Right lung (tissue), 10 donors: ENCODE measurements at places on chromosomes 1 and 21. TPM values are rescaled to one million over a fixed set of nuclear protein-coding genes. Genes with fewer than 3 reads are reported as not detected.

Gene CR1
- polyA plus RNA-seq = 0.42 TPM

Gene YBX1
- 496 TPM for polyA plus RNA-seq

Gene MYOC
- polyA plus RNA-seq = 2.8 TPM

Gene RGS8
- polyA plus RNA-seq = not detected

Gene CYP4A22
- polyA plus RNA-seq = not detected

GRCh38 chr1:170864238-170864637, 71.1 kb upstream of the MROH9 start:
- DNase-seq = no peak

DNA sequence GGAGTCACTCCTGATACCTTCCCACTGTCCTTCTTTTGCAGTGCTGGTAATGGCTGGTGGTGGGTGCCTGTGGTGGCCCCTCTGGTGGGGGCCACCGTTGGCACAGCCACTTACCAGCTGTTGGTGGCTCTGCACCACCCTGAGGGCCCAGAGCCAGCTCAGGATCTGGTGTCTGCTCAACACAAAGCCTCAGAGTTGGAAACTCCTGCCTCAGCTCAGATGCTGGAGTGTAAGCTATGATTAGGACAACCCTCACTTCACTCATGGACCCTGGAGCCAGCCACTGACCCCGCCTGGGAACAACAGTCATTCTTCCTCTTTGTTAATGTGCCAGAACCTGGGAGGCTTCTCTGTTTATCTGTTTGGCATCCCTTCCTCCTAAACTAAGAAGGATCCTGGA, 1.1 kb upstream of the ATP8B2 start:
- no peak for DNase-seq

- no peak for DNase-seq
Observed at GRCh38 chr1:53047737-53048736, 14.0 kb upstream of the PODN start.

DNA sequence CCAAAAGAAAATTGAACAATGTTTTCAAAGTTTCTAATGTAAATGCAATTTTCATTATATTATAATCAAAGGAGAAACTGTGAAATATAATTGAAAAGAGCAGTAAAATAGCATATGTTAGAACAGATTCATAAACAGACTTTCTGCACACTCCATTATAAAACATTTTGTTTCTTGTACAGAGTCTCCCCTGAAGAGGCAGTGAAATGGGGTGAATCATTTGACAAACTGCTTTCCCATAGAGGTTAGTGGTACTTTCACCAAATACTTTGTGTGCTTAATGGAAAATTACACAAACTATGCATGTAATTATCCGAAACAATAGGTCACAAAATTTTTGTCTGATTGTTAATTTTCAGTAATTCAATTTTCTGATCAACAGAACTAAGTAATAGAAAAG, 1.9 kb downstream of the RGS18 start:
- DNase-seq = no peak

DNA sequence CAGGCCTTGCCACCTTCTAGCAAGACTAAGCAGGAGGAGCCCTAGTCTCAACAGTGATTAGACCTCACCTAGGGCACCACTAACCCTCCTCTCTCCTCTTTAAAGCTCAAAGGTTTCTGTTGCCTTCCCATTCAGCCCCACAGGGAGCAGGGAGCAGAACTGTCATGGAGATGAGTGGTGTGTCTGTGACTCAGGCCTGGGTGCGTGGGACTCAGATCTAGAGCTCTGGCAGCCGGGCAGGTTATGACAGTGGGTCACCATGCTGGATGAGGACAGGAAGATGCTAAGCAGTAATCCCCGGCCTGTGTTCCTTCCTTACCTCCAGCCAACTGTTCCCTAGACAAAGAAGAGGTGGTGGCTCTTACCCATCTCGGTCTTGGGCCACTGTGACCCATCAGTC, 60.1 kb upstream of the COA6 start:
- no peak for DNase-seq

DNA sequence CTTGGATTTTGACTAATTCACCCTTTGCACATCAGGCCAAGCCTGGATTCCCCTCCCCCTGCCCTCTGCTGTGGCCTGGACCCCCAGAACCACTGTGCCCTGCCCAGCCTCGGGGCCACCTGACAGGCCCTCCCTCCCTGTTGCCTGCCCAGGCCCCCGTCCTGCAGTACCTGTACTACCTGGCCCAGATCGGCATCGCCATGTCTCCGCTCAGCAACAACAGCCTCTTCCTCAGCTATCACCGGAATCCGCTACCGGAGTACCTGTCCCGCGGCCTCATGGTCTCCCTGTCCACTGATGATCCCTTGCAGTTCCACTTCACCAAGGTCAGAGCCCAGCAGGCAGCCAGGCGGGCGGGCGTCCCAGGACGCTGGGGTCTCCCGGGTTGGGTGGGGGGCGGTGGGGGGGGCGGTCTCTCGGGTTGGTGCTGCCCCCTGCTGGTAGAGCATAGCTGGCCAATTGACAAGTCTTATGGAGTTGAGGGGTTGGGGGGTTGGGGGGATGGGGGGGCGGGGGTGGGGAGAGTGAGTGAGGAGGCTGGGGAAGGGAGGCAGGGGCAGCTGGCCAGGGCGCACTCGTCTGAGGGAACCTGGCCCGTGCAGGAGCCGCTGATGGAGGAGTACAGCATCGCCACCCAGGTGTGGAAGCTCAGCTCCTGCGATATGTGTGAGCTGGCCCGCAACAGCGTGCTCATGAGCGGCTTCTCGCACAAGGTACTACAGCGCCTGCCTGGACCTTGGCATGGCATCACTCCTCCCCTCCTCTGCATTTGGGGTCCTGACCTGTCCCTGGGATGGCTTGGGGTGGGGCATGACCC, 10.7 kb downstream of the AMPD2 start:
- DNase-seq = no peak

DNA sequence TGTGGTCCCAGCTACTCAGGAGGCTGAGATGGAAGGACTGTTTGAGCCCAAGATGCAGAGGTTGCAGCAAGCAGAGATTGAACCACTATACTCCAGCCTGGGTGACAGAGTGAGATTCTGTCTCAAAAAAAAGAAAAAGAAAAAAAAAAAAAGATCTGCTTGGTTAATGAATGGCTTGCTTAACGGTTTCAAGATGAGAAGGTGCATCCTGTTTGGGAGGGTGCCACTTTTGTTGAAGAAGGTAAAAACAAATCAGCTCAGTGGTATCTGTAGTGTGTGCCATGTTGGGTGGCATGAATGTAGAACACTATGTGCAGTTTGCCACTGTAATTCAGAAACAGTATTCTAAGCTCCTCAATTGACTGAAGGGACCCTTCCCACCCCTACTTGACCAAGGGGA, 94.9 kb upstream of the ETV3 start:
- no peak for DNase-seq

- no peak for DNase-seq
Observed at GRCh38 chr1:183368213-183369108, 49.7 kb downstream of the NMNAT2 start.

DNA sequence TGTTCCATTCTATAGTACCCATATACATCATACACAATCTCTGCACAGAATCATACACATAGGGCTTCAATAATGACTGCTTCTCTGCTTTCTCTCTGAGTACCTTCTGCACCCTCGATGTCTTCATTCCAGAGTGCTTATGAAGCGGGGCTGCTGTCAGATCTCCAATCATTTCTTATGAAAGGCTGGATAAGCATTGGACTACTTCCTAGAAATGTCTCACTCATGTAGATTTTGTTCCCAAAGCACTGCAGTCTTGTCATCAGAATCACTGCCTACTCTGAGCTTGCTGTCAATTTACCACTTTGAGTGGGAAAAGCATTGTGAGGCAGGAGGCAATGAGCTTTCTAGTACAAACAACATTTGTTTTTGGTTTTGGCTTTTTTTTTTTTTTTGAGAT, 179.0 kb downstream of the SLC35F3 start:
- no peak for DNase-seq

DNA sequence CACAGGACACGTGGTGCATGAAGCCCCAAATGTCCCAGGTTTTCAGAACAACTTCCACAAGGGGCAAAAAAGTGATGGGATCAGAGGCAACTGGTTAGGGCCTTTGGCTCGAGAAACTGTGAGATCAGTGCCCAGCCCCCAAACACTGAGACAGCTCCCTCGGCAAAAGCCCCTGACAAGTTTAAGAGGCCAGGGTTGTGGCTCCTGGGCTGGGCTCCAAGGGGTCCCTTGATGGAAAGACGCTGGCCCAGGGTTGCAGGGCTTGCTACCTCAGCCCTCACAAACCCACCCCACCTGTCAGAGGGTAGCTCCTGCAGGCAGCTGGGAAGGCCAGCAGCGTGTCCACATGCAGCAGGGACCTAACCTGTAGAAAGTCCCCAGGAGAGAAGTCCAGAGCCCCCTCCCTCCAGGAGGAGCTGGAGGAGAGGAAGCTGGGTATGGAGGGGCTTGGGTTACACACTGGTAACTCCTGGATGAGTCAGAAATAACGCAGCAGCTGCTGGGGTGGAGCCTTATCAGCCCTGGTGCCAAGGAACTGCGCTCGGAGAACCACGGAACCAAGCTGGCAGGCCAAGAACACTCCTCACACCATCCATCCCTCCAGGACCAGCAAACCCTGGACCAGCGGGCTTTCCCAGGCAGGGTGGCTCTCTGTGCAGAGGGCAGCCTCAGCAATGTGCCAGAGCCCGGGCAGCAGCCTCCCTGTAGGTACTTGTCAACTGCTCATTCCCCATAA, 37.5 kb downstream of the CTNNBIP1 start:
- DNase-seq = no peak

DNA sequence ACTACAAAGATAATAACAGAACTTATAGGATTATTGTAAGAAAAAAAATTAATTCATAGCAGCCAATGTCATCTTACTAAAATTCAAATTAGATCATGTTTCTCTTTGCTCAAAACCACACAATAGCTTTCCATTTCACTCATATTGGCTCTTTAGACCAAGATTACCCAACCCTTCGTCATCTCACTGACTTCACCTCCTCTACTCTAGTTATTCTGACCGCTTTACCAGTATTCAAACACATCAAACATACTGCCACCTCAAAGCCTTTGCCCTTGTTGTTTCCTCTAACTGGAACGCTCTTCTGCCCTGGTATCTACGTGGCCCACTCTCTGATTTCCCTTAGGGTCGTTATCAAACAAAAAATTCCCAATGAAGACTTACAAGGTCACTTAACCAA, 1.7 kb downstream of the ANGPTL3 start:
- DNase-seq = no peak

DNA sequence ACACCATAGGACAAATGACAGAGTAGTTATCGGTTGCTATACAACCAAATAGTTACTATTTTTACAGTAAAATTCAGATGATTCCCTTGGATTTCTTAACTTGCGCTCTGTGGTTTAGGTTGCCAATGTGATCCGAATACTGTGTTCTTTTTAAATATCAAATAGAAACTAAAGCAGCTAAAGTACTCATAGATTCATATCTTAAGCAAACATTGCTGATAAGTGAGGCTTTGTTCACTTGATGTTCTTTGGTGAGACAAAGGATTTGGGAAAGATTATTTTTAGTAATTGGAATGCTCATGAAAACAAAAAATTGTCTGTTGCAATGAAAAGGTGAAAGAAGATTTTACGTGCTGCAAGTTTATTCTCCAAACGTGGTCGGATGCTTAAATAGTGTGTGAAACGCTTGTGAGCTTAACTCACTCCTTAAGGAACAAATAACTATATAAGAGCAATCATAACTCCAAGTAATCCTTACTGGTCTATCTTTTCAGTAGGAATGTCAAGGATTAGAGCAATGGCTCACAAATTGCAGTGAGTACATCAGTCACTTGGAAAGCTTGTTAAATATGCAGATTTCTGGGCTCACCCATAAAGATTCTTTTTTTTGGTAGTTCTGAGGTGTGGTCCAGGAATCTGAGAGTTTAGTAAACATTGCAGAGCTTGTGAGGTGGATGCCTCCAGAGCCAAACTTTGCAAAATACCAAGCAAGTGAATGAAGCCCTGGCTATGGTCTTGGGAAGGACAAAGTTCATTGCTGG, 31.8 kb upstream of the PDC start:
- no peak for DNase-seq

DNA sequence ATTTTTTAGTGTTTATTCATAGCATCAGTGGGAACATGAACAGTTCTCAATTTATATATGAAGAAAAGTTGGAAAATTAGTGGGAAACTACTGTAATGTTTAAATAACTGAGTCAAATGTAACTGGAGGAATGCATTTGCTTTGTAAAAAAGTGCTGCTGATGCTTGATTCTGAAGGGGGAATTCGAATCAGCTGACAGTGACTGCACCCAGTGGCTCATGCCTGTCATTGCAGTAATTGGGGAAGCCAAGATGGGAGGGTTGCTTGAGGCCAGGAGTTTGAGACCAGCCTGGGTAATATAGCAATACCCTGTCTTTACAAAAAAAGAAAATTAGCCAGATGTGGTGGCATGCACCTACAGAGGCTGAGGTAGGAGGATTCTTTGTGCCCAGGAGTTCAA, 398.4 kb downstream of the ZP4 start:
- DNase-seq = no peak

- no peak for DNase-seq
Observed at GRCh38 chr1:108051631-108052377, 86.8 kb upstream of the VAV3 start.

DNA sequence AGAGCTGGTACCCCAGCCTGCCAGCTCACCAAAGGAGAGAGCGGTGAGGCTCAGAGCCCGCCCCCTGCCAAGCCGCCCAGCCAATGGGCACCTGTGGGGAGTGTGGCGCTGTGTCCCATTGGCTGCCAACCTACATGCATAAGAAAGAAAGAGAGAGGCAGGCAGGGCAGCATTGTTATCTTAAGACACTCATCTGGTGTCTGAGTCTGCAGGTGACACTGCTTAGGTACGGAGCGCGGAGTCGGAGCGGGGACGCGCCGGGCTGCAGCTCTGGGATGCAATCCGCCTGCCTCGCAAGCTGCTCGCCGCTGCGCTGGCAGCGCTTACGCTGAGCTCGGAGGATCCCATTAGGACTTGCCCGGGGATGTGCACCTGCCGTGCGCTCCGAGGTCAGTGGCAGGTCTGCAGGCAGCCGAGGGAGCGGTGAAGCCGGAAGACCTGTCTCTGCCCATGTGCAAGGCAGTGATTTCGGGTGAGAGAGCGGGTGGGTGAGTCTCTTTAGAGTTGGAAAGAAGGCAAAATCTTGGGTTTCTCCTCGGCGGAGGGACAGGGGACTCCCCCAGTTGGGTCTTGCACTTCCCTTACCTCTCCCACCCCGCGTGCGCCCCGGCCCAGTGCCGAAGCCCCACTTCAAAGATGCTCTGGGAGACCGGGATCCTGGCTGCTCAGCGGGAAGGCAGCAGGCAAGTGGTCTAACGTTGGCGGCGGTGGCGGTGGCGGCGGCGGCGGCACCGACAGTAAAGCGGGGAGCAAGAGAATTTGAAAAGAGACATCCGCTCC, at the start of gene BRINP2:
Gene BRINP2, plus strand, starts transcription at position 203 of the 780 bp plus-strand sequence. CDS start 58,919 bp downstream, outside the sequence.
- DNase-seq = no peak

- DNase-seq = no peak
Observed at GRCh38 chr1:157176591-157177121, 38.5 kb upstream of the ETV3 start.
